ENCODE measurements at places on chromosomes 13 and 19.

GRCh38 chr19:10762656-10763055 is 44.8 kb downstream of the DNM2 start:
- peak; percentile 25 for DNase-seq

DNA sequence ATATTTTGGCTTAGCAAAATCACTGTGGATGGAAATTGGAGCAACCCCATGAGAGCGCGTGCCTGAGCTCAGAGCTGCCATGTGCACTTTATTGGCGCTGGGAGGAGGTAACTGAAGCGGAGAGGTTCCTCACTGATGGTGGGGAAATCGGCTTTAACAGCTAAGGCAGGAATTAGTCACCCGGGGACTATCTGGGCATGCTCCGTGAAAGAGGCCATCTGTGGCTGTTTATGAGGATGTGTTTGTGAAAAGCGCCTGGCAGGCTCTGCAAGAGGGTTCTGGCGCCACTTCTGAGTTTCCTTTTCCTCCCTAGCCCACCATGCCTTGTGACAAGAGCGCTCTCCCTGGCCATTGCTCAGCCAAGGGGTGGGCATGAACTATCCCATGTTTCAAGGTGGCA is 815.6 kb downstream of the UQCRFS1 start:
- no peak for DNase-seq

GRCh38 chr13:113902481-113902880 is 38.6 kb upstream of the GAS6 start:
- no peak for DNase-seq

DNA sequence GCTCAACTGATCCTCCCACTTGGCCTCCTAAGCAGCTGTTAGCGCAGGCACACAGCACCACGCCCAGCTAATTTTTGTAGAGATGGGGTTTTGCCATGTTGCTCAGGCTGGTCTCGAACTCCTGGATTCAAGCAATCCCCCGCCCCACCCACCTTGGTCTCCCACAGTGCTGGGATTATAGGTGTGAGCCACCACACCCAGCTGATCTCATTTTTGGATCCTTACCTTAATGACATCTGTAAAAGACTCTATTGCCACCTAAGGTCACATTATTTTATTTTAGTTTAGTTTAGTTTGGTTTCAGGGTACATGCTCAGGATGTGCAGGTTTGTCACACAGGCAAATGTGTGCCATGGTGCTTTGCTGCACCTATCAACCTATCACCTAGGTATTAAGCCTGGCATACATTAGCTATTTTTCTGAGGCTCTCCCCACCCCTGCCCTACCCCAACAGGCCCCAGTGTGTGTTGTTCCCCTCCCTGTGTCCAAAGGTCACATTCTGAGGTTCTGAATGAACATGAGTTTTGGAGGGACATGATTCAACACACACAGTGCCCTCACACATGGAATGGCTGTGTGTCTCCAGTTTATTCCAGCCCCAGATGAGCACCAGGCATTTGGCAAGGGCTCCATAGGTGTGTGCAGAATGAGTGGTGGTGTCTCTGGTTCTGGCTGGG is 1.3 kb downstream of the OR10H5 start:
- no peak for DNase-seq

DNA sequence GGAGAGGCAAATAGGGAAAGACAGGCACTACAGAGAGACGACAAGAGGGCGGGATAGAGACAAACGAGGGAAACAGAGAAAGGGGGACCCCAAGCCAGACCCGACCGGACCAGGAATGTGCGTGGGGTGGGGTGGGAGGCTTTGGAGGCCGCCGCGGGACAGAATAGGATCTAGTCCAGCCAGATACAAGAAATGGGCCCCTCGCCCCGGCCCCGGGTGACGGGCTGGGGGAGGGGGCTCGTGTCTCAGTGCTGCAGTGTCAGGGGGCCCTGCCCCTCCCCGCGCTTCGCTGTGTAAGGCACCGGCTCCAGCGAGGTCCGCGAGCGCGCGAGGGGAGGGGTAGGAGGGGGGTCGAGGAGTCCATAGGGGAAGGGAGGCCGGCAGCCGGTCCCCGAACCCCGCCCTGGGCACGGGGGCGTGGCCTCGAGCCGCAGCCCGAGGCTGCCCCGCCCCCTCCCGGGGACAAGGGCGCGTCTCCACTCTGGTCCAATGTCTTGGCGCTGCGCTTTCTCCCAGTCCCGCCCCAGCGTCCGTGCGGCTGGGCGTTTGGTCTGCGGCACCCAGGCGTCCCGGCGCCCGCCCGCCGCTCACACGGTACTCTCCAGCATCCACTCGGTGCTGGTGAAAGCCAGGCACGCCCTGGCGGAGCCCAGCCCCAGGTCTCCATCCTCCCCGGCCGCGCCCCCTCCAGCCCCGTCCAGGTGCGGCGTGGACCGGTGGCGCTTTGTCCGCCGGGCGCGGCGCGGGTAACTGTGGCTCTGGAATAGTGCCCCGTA is 11.0 kb downstream of the IFNL1 start:
- no peak for DNase-seq

DNA sequence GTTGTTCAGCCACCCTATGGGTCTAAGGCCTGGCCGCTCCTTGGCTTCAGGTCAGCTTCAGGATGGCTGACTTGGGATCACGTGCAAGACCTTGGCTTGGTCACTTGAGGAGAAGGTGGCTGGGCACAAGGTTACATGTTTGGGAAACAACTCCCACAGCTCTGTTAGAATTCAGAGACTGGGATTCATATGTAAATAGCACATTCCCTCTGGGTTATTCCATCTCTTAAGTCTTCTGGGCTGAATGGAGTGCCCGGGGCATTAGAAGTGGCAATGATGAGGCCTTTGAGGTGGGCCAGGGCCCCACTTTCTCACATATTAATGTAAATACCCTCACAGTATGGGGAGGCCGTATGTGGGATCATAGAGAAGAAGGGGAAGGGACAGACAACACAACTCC is 150.9 kb downstream of the EFNB2 start:
- no peak for DNase-seq

Measured in naive thymus-derived CD8-positive, alpha-beta T cell (primary cell).